ENCODE measurements at places on chromosomes 6 and 20. TPM values are rescaled to one million over a fixed set of nuclear protein-coding genes. Genes with fewer than 3 reads are reported as not detected.

TMEM217 gene
- 0.39 TPM for polyA plus RNA-seq

GRCh38 chr20:35510951-35511735 is 18.3 kb downstream of the C20orf173 start:
- no peak for DNase-seq

DNA sequence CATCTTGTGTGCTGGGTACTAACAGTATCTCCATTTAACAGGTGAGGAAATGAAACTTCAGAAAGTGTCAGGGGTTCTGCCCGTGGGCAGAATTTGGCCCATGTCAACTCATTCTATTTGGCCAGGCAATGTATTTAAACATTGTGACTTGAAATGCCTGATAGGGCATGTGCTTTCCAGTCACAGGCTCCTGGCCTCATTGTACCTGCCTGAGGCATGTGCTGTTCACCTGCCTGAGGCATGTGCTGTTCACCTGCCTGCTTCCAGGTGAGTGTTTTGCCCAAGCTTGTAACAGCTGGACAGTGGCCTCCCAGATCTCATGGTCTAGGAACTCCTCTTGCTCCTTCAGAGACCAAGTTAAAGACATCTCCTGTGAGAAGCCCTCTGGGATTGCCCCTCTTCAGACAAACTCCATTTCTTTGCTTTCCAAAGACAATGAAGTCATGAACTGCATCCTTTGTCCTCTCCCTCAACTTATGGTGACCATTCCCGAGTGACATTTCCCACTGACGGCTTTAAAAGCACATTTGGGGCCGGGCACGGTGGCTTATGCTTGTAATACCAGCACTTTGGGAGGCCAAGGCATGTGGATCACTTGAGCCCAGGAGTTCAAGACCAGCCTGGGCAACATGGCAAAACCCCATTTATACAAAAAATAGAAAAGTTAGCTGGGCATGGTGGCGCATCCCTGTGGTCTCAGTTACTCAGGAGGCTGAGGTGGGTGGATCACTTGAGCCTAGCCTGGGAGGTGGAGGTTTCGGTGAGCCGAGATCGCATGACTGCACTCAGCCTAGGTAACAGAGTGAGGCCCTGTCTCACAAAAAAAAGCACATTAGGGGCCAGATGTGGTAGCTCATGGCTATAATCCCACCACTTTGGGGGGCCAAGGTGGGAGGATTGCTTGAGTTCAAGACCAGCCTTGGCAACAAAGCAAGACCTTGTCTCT is 48.7 kb downstream of the BCAS4 start:
- no peak for DNase-seq

GPX5 gene
- polyA plus RNA-seq: not detected

- DNase-seq: no peak
These were observed 41.9 kb downstream of the EDN3 start for GRCh38 chr20:59342023-59342957.

SNAP25 gene
- 6.4 TPM for polyA plus RNA-seq

ASIP gene
- polyA plus RNA-seq: 57.1 TPM

DNA sequence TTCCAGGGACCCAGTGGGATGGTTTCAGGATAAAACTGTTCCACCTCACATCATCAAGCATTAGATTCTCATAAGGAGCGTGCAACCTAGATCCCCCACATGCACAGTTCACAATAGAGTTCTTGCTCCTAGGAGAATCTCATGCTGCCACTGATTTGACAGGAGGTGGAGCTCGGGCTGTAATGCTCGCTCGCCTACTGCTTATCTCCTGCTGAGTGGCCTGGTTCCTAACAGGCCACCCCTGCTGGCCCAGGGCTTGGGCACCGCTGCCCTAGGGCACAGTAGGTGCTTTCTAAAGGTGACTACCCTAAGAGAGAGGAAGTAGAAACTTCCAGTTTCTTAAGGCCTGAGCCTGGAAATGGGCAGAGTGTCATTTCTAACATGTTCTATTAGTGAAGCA is 656.9 kb downstream of the PRKN start:
- no peak for DNase-seq

DNA sequence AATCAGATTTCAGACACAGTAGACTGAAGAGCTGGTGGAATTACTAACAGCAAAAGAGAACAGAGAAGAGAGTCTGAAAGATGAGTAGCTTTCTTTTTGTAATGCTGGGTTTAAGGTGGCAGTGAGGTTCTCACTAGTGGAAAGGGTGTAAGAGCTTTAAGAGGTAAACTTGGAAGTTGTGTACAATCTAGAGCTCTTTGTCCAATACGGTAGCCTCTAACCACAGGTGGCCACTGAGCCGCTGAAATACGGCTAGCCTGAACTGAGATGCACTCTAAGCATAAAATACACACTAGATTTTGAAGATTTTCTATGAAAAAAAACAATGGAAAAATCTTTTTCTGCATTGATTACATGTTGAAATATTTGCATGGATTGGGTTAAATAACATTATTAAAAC is 4.0 kb downstream of the ELOVL2 start:
- DNase-seq: no peak

- DNase-seq: no peak
These were observed 310.3 kb downstream of the CLVS2 start for GRCh38 chr6:123306334-123306733.

GSTA1 gene
- 107 TPM for polyA plus RNA-seq

- no peak for DNase-seq
These were observed 39.2 kb downstream of the PLAGL2 start for GRCh38 chr20:32168184-32168910.

GRCh38 chr6:93418033-93418407 is 1.3 kb downstream of the EPHA7 start:
- DNase-seq: no peak

DNA sequence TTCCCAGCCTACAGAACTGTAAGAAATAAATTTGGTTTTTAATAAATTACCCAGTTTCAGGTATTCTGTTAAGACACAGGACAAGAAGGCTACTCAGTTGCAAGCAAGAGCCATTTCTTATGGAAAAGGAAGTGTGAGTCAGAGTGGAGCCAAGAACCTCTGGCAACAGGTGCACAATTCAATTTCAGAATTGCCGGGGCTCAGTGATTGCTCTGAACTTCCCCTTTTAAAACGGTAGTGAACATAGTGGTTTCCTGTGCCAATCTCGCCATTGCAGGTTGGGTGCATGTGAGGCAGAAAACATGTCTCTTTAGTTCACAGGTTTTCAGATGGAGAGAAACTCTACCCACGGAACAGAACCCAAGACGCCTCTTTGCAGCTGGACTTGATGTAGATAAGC is 16.4 kb downstream of the PIGT start:
- no peak for DNase-seq

- DNase-seq: no peak
These were observed 107.9 kb upstream of the PREP start for GRCh38 chr6:105510746-105511145.

- no peak for DNase-seq
These were observed 178.2 kb downstream of the SYNE1 start for GRCh38 chr6:152458648-152459644.

DNA sequence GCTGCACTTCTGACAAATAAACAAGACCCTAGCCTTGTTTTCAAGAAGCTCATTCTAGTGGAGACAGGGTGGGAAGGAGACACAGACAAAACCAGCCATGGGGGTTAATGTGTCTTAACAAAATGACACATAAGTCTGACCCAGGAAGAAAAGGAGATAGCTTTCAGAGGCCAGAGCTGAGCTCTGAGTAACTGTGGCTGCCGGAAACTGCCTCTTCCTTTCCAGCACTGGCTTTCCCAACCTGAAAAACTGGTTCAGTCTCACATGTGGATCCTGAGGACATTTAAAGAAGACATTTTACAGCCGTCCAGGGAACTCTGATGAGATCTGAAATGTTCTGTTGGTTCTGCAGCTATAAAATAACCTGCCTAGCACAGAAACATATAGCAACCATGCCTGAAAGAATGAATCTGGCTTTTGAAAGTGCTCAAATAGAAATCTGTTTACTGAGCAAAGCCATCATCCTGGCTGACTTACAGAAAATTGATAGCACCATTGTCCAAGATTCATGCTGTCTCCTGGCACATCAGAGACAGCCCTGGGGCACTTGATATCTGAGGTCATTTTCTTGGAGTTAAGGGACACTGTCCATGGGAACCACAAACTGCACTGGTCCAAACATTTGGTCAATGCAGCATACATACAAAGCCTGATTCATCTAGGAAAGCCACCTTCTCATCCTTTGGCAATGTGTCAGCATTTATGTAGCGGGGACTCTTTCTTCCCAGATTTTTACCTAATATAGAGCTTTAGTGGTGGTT is 83.2 kb upstream of the PAX1 start:
- no peak for DNase-seq

HDGFL1 gene
- not detected for polyA plus RNA-seq

ENPP5 gene
- polyA plus RNA-seq: 4.5 TPM

ZNF334 gene
- polyA plus RNA-seq: 5.5 TPM

GRCh38 chr6:90271831-90272230 is 24.8 kb downstream of the BACH2 start:
- no peak for DNase-seq

DNA sequence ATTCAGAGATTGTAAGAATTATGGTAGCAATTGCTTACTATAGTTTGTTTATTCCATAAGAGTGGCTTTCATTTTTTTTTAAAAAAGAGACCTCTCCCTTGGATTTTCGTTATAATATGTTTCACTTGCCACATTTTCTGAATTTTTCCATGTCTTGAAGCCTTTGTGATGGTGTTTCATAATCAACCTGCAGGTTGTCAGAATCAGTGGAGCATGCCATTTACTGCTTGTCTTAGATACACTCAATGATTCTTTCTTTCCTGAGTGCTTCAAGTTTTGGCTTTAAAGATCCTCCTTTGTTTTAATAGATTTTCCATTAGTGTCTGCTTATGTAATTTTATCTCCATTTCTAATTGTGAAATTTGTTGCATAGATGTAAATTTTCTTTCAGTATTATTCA is 31.2 kb downstream of the KCNQ5 start:
- DNase-seq: no peak

- no peak for DNase-seq
These were observed 69.4 kb downstream of the FOXC1 start for GRCh38 chr6:1679031-1679687.

SRSF3 gene
- 267 TPM for polyA plus RNA-seq

GRCh38 chr6:167291623-167292300 is 647 bp downstream of the UNC93A start:
- DNase-seq: no peak

GRCh38 chr6:170185175-170185978 is 105.5 kb downstream of the DLL1 start:
- no peak for DNase-seq

- DNase-seq: no peak
These were observed 2.0 kb downstream of the SEMG2 start for GRCh38 chr20:45223136-45223535.

ELOVL4 gene
- 1.8 TPM for polyA plus RNA-seq

DNA sequence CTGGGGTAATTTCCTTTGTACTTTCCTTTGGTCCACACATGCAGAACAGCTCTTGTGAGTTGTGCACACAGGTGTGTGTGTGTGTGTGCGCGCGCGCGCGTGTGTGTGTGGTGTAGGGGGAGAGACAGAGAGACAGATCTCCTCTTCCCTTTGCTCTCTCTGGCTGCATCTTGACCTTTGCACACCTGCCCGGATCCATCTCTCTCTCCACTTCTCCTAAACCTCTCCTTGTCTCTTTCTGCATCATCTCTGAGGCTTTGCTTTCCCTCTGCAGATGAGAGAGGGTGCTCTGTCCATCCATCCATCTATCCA is 67.0 kb downstream of the SRC start:
- no peak for DNase-seq

RHAG gene
- polyA plus RNA-seq: not detected

- DNase-seq: no peak
These were observed 705.0 kb downstream of the EPHA7 start for GRCh38 chr6:92714346-92714745.

TMC2 gene
- polyA plus RNA-seq: 0.38 TPM

MOXD1 gene
- 4.2 TPM for polyA plus RNA-seq

- DNase-seq: no peak
These were observed 64.1 kb upstream of the SOX4 start for GRCh38 chr6:21529431-21529830.

TOMM6 gene
- polyA plus RNA-seq: 244 TPM

CST7 gene
- 5.9 TPM for polyA plus RNA-seq

DNA sequence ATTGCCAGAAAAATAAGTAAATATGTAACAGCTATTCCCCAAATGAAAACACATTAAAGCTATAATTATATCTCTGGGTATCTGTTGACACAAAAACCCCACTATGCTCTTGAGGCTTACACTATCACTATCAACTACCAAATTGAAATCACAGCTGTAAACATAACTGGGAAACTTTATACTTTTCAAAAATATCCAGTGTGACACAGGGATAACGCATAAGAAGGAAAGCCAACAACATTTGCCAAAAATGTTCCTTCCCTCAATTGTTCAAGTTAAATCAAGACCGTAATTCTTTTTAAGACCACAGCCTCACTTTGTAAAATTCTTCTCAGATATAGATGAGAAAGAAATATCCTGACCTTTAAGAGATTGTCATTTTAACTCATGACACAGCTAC is 3.1 kb downstream of the ZHX3 start:
- no peak for DNase-seq

SHLD1 gene
- polyA plus RNA-seq: 12.4 TPM

GRCh38 chr6:135540207-135540840 is 42.8 kb upstream of the AHI1 start:
- no peak for DNase-seq

DNA sequence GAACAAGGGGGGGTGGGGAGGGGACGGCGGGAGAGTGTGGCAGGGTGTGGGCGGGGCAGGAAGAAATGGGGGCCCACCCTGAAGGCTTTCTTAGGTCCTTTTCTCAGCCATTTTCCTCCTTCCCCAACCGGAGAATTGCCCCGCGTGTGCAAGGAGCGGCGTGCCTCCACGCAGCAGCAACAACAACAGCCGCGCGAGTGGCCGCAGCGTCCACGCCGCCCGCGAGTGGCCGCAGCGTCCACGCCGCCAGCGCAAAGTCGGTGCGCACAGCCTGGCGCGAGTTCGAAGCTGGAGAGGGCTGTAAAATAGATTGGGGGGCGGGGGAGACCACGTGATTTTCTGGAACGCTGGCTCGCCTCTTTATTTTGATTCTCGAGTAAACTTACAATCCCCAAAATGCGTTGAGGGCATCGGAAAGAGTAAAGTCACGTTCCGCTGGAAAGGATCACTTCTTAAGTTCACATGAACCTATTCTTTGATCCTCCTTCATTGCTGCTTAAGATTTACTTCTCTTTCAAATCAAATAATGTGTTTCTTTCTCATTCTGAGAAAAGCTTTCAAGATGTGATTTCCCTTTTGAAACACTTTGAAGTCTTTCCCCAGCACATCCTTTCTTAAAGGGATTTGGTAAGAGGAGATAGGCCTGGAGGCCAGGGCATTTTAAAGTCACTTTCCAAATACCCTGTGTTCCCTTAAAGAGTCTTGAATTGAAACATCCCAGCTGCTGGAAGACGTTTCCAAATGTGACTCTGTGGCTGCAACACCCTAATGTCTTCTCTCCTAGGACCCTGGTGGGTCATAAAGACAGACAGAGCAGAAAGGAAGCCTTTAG is 66.7 kb upstream of the ZNF217 start:
- DNase-seq: peak; percentile 60

DNA sequence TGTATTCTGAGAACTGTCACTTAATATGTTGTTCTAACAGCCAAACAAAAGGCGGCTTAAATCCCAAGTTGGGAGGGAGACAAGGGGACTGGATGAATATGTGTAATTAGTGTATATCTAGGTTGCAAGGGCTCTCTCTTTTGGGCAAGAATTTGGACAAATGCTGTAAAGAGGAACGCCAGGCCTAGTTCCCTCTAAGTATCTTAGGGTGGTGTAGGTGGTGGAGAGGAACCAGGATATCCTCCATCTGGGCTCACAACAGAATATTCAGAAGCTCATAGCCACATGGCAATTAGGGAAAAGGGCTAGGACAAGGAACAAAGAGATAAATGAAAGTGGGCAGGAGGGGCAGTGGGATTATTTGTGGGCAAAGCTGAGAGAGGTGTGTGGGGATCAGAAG is 149.5 kb downstream of the LRFN2 start:
- DNase-seq: no peak

GRCh38 chr6:31396422-31397152 is 6.8 kb upstream of the MICA start:
- DNase-seq: peak; percentile 86
